Amniotic stem cell (primary cell): ENCODE measurements at places on chromosomes 12 and 14.

DNA sequence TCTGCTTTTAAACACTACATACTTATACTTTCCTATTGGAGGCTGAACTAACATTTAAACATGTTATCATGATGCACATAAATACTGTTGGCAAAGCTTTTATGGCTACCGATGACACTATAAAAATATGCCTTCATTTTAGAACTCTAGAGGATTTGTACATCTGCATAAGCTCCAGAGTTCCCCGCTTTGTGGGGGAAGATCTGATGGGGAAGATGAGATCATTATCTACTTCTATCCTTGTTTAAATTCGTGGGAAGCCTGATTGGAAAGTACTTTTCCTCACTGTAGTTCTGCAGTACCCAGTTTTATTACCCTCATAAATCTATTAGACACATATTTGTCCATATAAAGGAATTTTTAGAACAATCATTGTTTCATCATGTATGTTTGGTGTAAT lies 299.6 kb upstream of the ATP2B1 start:
- DNase-seq: no peak

DNA sequence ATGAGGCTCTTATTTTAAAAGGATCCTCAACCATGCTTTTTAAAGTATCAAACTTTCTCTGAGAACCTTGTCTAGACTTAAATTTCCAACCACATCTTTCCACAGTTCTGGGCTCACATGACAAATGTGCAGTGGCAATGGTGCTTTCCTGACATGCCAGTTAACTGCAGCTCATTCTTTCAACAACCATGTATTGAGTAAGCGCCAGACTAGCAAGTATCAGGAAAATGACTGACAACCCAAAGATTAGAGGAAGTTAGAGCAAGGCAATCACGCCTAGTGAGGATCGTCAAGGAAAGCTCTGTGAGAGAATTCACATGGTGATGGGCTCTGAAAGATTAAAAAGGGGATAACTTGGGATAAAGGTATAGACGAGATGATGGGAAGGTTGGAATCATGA lies 35.8 kb downstream of the FLVCR2 start:
- no peak for DNase-seq

DNA sequence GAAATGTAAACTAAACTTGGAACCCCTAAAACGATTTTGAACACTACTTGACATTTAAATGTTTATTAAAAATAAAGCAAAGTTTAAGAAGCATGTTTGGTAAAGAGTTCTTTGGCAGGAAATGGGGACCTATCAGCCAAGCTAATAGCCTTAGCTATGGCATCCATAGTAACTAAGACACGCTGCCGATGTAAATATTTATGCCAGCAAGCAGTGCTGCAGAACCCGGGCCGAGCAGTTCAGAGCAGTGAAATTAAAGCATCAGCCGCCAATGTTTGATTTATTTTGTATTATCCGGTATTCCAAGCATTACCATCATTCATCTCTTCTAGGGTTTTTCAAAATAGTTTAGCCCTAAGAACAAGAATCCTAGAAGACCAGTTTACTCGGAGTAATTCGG lies 61.6 kb downstream of the PPP2R5C start:
- DNase-seq: no peak

- DNase-seq: no peak
Measured at GRCh38 chr12:27151479-27151878, 69.1 kb upstream of the C12orf71 start.

GRCh38 chr12:111438481-111438880 lies 32.8 kb downstream of the SH2B3 start:
- no peak for DNase-seq

DNA sequence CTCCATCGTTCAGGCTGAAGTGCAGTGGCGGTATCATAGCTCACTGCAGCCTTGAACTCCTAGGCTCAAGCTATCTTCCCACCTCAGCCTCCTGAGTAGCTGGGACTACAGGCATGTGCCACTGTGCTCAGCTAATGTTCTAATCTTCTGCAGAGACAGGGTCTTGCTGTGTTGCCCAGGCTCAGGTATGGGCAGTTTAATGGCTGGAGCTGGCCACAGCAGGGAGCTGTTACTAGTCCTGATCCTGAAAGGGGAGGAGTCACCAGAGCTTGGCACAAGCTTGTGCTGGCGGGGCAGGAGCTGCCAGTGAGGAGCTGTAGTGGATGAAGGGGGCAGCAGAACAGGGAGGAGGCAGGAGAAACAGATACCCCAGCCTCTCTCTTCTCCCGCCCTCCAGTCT lies 10.6 kb downstream of the TMEM120B start:
- no peak for DNase-seq

- peak; percentile 72 for DNase-seq
Measured at GRCh38 chr12:47903927-47904712, 674 bp downstream of the VDR start.

GRCh38 chr14:57390806-57391516 lies 575 bp downstream of the NAA30 start:
- DNase-seq: no peak

DNA sequence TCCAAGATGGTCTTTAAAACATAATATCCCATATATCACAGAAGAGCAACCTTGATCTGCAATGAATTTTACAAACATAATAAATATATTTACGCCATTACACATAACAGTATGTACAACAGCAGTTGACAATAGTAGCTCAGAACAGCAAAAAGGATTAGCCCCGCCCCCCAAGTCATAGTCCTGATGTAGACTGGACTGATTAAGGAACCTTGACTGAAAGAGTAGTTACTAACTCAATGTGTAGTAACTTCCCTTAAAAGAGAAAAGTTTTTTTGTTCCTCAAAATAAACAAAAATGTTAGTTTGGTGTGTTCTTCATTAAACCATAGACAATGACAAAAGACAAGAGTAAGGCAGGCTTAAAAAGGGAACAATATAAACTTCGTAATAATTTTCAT lies 44.5 kb downstream of the GTF2A1 start:
- no peak for DNase-seq

GRCh38 chr12:122747224-122748135 lies 5.1 kb upstream of the DENR start:
- no peak for DNase-seq

GRCh38 chr12:50197297-50197727 lies 30.1 kb upstream of the CERS5 start:
- no peak for DNase-seq

DNA sequence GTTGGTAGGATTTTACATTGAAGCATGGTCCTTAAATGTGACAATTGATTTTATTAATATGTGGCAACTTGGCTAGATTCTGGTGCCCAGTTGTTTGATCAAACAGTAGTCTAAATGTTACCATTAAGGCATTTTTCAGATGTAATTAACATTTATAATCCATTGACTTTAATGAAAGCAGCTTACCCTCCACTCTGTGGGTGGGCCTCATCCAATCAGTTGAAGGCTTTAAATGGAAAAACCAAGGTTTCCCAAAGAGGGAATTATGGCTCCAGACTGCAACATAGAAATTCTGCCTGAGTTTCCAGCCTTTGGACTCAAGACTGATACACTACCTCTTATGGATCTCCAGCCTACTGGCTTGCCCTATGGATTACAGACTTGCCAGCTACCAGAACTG lies 1153.2 kb downstream of the BCL11B start:
- DNase-seq: no peak

DNA sequence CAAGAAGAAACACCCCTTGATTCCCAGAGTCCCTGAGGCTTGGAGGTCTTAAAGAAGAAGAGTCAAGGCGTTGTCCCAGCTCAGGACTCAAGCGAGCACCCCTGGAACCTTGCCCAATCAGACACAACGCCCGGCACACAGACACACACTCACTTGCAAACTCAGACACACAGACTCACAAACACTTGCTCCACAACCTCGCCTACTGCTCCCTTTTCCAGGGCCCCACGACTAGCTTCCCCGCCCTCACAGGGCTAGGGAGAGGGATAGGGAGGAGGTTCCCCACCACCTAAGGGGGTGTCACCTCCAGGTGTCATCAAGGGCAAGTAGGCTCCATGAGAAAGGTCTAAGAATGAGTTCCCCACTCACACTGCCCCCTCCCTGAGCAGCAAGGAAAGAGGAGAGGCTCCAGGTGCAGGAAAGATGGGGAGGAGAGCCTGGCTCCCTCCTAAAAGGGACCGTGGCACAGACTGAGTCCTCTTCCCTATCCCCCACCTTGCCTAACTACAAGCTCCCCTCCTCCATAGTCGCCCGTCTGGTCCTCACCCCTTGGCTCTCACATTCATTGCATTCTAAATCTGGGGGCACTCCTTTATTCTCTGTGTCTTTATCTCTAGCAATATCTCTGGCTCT lies 717 bp downstream of the WNT10B start:
- no peak for DNase-seq

DNA sequence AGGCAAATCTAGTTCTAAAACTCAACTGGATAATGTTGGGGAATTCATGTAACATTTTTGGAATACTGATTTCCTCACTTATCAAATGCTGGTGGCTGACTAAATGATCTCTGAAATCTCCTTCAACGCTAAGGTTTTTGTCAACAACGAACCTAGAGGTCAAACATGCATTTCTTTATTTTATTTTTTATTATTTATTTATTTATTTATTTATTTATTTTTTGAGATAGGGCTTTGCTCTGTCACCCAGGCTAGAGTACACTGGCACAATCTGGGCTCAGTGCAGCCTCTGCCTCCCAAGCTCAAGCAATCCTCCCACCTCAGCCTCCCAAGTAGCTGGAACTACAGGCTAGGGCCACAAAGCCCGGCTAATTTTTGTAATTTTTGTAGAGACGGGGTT lies 64.5 kb downstream of the DUSP16 start:
- DNase-seq: no peak

DNA sequence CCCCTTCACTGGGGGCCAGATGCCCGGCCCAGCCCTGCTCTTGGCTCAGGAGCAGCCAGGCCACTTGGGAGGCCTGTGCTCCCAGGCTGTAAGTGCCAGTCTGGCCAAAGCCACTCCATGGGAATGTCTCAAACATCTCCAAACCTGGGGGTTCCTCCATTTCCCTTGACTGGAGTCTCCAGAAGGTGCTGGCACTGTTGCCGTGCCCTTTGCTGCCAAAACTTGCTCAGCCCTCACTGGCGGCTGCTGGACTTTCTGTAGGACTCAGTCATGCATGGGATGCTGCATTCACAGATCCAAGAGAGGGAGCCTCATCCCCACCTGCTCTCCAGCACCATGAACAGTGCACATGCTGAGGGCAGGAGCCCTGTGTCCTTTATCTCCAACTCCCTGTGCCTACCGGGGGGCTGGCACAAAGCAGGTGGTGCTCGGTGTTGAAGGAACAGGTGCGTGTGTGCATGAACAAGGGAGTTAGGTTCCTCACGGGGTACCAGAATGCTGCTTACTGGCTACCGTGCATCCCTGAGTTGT lies 9.6 kb upstream of the OTUB2 start:
- no peak for DNase-seq

GRCh38 chr14:36905272-36905888 lies 243.7 kb downstream of the PAX9 start:
- no peak for DNase-seq

DNA sequence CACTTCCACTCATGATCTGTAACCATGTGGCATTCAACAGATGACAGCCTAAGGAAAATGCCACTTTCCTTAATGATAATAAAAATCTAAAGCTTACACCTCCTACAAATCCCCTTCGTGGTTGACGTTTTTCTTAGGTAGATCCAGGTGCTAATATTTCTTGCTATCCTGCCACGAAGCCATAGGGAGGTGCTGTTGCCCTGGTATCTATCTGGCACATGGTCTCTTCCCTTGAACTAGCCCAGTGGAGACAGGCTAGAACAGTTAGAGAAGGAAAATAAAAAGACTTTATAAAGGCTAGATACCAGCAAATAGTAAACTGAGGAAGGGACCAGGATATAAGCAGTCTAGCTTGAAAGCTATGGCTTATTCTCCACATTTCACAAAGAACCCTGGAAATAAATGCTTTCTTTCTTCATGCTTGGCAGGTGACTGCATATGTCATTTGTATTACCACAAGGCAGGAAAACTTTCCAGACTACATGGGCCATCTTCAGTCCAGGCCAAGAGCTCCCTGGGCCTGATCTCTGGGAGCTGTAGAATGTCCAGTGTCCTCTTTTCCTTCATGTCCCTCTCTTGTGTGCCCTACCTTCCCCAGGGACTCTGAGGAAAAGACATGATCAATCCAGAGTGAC lies 15.3 kb downstream of the SPIC start:
- no peak for DNase-seq

DNA sequence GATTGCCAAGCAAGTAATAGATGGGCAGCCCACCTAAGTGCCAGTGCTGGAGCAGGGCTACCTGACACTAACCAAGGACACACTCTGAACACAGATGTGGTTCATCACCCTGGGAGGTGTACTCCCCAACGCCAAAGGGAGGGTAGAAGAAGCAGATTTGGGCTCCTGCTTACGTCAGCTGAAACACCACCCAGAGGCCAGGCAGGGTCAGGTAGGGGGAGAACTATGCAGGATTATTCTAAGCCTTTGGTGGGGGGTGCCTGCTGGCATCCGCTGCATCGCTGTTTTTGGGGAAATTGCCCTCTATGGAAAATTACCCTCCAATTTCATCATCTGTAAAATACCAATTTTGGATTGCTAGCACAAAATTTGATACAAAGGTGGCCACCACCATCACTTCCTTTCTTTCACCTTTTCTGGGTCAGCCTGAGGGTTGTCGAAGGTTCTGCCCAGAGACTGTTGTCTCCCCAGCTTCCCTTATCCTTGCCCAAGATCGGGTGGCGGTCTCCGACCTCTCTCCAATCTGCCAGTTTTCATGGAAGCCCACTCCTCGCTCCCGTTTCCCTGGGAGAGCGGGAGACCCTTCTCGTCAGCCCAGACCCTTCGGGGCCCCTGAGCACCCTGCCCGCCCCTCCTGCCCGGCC lies 535 bp downstream of the BIN2 start:
- DNase-seq: no peak

- no peak for DNase-seq
Measured at GRCh38 chr12:48182631-48183030, 813 bp upstream of the CCDC184 start.

- DNase-seq: no peak
Measured at GRCh38 chr14:64465191-64465822, at the start of gene AKAP5. Gene AKAP5 (plus strand): TSS chr14:64465499. CDS start chr14:64468395, 2,896 bp downstream.

- no peak for DNase-seq
Measured at GRCh38 chr12:66956300-66956699, 277.4 kb upstream of the GRIP1 start.

DNA sequence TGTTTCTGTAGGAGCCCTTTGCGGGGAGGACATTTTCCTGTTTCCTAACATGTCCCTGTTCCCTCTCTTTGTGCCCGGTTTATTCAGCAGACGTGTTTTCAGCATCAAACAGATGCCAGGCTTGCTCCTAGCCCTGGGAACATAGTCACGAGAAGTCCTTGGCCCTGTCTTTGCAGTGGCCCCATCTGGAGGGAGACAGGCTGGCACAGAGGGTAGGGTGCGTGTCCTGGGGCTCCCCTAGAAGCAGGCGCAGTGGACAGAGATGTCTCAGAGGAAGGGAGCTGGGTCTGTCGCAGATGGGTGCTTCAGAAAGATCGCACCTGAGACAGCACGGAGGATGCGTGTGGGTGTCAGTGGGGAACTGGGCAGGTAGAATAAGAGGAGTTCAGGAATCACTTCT lies 75.0 kb upstream of the DYNC1H1 start:
- DNase-seq: no peak
